Sciatic nerve (tissue), 2 donors: ENCODE measurements at places on chromosomes 5 and 9.
A peak's percentile ranks its signal among the peaks of the same experiment; 100 is the strongest.

- DNase-seq = peak; percentile 72
Observed at GRCh38 chr9:88658311-88658822, 123.4 kb downstream of the NXNL2 start.

GRCh38 chr9:72254901-72255545, 105.8 kb downstream of the GDA start:
- no peak for DNase-seq

DNA sequence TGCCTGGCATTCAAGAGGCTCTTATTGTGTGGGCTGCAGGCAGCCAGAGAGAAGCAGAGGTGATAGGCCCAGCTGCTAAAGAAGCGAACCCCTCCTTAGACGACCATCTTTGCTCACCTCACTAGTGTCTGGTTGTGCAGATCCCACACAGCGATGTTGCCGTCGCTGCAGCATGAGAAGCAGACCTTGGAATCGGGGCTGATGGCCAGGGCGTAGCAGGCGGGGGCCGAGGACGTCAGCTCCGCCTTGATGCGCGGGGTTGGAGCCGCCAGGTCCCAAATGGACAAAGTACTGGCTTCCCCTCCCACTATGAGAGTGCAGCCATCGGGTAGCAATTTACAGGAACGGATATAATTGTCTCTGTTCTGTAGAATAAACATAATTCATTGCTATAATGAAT, 98.7 kb downstream of the TLE1 start:
- DNase-seq = no peak

DNA sequence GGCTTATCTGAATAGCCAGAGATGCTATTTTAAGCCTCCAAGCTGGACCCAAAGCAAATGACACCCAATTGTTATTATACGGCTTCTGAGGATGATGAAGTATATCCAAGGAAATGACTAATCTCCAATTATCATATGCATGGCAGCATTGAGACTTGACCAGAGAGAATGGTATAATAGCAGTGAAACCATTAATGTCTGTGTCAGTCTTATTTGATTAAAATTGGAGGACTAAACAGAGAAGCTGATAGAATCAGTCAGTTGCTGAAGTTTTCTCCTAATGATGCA, 200.5 kb downstream of the EFNA5 start:
- DNase-seq = no peak

DNA sequence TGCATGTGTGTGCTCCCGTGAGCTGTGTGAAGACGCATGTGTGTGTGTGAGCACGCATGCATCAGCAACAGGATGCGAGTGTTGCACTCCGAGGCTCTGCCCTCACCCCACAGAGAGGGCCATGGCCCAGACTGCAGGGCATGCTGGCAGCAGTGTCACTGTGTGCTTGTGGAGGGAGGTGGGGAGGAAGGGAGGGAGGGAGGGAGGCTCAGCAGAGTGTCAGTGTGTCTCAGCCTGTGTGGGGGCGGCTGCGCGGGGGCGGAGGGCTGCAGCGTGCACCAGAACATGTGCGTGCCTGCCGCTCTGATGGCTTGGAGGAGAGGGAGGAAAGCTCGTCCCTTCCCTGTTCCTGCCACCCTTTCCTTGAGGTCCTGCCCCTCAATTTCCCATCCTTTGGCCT, 5.3 kb downstream of the CAMK2A start:
- DNase-seq = no peak

DNA sequence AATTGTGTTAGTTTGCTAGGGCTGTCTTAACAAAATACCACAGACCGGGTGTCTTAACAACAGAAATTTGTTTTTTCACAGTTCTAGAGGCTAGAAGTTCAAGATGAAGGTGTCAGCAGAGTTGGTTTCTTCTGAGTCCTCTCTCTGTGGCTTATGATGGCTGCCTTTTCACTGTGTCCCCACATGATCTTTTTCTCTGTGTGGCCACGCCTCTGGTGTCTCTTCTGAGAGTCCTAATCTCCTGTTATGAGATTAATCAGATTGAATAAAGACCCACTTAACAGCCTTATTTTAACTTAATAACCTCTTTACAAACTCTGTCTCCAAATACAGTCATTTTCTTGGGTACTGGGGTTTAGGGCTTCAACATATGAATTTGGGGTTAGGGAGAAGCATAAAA, 561.1 kb downstream of the NR2F1-AS1 start:
- no peak for DNase-seq

- DNase-seq = no peak
Observed at GRCh38 chr5:158634714-158635113, 465.0 kb downstream of the EBF1 start.

DNA sequence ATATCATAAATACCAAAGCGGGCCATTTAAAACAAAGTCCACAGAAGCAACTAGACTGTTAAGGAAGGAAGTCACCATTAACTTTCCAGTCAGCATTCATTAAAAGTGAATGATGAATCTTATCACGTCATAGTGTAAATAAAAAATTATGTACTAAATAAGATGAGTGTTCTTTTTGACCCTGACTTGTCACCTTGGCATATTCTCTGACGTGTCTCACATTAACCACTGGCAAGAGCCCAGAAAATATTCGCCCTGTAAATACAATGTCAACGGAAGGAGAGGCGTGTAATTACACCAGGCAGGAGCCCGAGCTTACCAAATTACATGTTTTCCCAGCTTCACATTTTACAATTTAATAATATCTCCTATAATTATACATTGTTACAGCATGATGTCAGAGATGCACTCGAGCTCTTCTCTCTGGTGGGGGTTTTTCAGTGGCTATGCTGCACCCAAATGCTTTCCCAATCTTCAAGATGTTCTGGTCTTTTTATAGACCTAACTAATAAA, 29.3 kb upstream of the UBE2QL1 start:
- DNase-seq = no peak

DNA sequence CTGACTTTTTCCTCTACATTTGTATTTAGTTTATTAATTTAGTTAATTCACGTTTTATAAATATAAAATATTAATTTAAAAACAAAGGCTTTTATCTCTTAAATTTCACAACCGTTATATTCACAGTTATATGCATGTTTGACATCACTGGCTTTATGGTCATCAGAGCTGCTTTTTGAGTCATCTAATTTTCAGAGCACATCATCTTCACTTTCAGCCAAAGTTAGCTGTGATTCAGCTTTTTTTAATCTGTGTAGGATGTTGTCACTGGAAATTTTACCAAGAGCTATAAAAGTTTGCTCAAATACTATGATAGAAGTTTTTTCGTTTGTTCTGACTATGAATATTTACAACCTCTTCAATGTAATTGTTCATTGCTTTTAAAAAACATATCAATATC, 12.4 kb downstream of the CDC37L1 start:
- no peak for DNase-seq
